Activated CD4-positive, alpha-beta T cell treated with anti-CD3 and anti-CD28 coated beads for 1 hour (primary cell): ENCODE measurements at places on chromosomes 6 and 20.

DNA sequence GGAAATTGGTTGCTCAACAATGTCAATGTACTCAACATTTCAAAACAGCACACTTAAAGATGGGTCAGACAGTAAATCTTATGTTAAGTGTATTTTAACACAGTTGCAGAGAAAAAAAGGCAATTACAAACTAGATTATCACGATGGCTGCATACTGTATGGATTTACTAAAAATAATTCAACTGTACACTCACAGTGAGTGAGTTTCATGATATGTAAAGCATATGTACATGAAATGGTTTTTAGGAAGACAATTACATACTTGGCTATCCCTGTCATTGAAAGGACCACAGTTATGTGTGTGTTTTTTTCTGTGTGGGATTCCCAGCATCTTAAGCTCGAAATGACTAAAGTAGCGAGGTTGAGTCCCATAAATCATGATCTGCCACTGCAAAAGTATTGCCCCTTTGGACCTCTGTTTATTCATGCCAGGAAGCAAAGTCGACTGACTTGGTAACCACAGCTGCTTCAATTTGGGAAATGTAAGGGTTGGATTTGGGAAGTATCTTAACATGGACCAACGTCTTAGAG lies 5.5 kb upstream of the SALL4 start:
- DNase-seq = no peak

DNA sequence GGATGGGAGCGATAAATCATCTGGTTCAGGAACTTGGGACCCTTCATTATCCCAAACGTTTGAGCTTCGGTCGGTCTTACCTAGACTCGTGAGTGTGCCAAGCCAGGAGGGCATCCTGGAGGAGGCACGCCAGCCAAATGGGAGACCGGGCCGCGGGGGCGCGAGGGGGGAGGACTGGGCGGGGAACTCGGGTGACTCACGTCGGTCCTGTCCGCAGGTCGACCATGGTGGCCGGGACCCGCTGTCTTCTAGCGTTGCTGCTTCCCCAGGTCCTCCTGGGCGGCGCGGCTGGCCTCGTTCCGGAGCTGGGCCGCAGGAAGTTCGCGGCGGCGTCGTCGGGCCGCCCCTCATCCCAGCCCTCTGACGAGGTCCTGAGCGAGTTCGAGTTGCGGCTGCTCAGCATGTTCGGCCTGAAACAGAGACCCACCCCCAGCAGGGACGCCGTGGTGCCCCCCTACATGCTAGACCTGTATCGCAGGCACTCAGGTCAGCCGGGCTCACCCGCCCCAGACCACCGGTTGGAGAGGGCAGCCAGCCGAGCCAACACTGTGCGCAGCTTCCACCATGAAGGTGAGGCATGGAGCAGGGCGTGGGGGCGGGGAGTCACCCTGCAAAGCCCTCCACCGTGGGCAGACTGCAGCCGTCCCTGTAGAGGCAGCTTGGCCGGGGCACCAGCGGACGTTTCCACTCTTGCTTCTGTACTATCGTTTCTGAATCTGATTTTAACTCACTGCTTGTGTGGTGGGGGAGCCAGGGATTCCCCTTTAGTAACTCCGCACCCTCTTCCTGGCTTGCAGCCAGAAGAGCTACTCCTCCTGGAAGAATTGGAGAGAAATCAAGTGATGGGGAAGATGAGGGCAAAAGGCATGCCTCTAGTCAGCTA lies 2.7 kb downstream of the BMP2 start:
- DNase-seq = no peak

- DNase-seq = no peak
These were observed 105.0 kb downstream of the PRKN start for GRCh38 chr6:162622572-162622971.

DNA sequence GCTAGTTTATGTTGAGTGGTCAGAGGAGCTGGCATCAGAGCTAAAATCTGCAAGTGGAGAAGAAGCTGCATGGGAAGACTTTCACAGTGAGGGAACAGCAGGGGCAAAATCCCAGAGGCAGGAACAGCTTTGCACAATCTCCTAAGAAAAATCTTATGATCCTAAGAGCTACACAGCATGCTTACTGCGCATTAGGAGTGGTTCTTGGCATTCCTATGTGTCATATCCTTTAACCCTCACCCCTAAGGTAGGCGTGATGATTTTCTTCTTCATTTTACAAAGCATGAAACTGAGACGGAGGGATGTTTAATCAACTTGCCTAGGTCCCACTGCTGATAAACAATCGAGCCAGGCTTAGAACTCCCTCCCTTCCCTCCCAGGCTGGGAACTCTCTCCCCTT lies 313.6 kb upstream of the SULF2 start:
- no peak for DNase-seq

- DNase-seq = no peak
These were observed 473.6 kb downstream of the EPHA7 start for GRCh38 chr6:92945799-92946198.

DNA sequence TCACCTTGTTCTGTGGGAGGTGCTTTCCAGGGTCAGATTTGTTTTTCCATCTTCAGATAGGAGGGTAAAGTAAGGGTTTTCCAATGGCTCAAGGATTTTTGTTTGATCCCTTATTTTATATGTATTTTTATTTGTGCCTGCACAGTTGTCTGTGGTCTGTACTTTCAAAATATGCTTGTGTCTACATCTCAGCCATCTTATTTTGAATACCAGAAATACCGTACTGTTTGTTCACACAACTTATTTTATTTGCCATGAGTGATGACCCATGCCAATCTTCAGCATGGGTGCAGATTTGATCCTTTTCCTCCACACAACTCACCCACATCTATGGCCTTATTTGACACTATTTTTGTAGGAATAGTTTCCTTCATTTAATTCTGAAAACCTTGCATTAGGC lies 72.2 kb upstream of the PTCHD4 start:
- DNase-seq = no peak

- no peak for DNase-seq
These were observed 41.9 kb upstream of the HBS1L start for GRCh38 chr6:135096403-135097130.

DNA sequence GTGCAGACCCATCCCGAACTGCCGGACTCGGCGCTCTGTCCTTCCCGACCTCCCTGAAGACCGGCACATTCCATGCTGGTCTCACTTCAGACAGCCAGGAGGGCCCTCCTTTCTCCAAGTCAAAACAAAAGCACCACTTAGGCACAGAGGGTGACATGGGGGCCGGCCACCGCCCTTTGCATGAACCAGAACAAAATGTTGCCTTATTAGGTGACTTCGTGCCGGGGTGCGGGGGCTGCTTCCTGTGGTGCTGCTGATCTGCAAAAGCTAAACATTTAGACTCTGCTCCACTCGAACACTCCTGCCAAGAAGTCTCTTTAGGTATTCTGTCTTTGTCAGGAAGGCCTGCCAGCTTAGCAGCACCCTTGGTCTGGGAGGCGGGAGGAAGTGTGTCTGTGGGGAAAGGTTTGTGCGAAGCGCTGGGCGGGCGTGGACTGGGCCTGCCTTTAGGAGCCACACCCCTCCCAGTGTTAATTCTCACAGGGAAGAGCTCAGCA lies 133.8 kb downstream of the SMOC2 start:
- DNase-seq = no peak

DNA sequence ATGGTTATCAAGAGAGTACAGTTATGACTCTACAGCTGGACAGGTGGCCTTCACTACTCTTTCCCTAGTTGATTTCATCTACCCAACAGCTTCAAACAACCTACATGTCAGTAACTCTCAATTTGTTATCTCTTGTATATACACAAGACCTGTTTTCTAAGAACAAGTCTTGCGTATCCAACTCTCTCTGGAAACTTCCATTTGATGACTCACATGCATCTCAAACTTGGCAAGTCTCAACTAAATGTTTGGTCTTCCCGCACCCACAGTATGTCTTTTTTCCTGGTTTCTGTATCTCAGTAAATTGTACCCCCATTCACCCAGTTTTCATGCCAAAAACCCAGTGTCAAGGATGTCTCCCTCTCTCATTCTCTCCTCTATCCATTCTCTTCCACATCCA lies 97.7 kb downstream of the BTBD9 start:
- DNase-seq = no peak

DNA sequence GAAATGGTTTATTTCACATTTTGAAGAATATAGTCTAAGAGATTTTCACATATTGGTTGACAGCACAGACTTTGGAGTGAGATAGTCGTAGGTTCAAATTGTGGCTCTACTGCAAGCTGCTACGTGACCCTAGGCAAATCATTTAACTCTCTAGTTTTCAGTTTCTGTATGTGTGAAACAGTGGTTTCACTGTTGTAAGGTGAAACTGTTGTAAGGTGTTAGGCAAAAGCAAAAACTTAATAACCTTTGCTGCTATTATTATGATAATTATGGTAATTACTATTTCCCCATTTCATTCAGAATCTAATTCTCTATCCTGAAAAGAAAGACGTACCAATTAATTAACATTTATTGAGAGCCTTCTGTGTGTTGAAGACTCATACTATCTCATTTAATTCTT lies 144.2 kb downstream of the REV3L start:
- DNase-seq = no peak

DNA sequence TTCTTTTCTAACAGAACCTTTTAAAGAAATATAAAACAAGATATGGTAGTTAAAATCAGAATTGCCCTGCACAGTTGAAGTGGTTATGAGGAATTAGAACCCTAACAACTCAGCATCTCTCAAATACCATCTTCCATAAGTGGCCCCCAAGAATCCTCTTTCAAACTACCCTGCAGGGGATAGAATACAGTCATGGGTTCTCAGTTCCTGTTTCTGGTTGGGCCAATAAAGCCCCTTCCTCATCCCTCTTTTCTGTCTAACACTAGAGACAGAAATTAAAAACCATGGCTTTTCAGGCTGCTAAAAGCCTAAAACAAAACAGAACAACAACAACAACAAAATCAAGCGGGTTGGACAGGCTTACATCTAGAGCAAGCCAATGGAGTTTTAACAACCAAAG lies 6.7 kb upstream of the LCA5 start:
- DNase-seq = no peak

DNA sequence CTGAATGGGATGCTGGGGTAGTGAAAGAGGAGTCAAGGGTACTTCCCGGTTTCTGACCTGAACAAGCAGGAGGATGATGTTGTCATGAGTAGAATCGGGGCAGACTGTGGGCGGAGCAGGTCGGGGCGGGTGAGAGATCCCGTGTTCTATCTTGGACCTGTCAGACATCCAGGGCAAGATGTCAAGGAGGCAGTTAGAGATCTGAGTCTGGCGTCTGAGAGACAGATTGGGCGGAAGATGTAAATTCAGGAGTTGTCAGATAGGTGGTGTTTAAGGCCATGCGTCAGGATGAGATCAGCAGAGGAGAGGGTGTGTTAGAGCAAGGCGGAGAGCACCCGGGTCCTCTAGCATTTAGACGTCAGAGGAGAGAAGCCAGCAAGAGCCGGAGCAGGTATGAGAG lies 115.5 kb downstream of the DLGAP4 start:
- DNase-seq = no peak

- DNase-seq = no peak
These were observed 28.4 kb upstream of the RNF24 start for GRCh38 chr20:4043796-4044195.

- DNase-seq = no peak
These were observed 177.0 kb downstream of the EYA4 start for GRCh38 chr6:133418108-133418507.

DNA sequence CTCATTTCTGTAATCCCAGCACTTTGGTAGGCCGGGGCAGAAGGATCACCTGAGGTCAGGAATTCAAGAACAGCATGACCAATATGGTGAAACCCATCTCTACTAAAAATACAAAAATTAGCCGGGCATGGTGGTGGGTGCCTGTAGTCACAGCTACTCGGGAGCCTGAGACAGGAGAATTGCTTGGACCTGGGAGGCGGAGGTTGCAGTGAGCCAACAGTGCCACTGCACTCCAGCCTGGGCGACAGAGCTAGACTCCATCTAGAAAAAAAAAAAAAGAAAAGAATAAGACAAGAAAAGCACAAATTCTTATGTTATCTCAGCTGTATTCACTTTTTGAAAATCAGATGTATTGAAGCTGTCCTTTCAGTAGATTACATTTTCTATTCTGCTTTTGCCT lies 289.4 kb downstream of the GRIK2 start:
- no peak for DNase-seq

- DNase-seq = no peak
These were observed 101.3 kb downstream of the QRSL1 start for GRCh38 chr6:106730718-106731117.

GRCh38 chr6:137497721-137498463 lies 3.7 kb upstream of the OLIG3 start:
- DNase-seq = no peak

DNA sequence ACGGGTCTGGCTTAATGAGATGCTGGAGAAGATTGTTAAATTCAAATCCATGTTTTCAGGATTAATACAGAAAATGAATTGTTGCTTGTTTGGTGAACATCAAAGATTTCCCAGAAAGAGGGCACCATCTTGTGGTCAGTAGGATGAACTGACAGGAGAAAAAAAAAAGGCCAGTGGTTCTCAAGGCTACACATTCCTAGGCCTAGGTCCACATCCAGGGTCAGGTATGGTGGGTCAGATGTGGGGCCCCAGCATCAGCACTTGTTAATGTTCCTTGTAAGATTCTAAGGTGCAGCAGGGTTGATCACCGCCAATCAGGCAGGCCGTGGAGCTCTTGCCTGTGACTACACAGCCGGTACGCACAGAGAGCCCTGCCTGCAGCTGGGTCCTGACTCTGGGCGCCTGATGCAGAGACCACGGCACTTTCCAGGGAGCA lies 34.0 kb upstream of the FOXO3 start:
- no peak for DNase-seq

DNA sequence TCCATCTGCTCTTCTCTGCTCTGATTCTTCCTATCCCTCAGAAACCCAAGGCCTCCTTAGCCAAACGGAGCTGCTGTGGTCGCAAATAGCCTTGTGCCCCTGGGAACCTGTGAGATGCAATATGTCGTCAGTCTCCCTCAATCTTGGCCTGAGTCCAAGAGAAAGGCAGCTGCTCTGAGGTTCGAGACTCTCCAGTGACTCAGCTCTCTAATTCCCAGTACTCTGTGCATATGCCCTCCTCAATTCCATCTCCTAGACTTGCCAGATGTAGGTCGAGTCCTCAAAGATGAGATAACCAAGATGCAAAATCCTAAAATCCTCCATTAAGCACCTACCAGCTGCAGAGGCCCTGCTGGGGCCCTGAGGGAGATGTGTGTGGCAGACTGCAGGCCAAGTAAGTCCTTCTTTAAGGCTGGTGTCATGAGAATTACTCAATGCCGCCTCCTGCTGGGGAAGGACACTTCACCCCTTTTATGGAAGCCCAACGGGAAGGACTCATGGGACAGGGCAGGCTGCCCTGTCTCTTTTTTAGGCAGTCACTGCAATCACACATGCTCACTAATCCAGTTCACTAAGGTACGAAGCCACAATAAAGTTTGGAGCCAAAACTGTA lies 28.5 kb downstream of the C6orf15 start:
- DNase-seq = no peak

- DNase-seq = no peak
These were observed 23.4 kb downstream of the THBS2 start for GRCh38 chr6:169230322-169230665.

DNA sequence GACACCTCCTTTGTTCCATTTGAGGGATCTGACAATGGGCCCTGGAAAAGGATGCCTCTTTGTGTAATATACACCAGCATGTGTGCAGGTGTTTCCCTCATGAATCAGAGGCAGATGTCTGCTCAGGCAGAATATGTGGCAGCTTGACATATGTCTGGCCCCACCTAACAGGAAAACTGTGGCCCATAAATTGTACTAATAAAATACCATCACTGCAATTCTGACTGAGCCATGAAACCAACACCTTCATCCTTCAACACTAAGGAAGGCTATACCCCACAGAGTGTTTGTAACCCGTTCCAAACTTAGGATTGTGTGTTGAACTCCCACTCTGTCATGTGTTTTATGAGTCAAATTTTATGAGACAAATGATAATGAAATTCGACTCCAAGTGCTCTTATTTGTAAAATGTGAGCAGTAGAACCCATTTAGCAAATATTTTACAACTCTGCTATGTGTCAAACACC lies 22.7 kb downstream of the LAMA4 start:
- DNase-seq = no peak
